ENCODE measurements at places on chromosomes 16 and 17. TPM values are rescaled to one million over a fixed set of nuclear protein-coding genes. Genes with fewer than 3 reads are reported as not detected.

DNA sequence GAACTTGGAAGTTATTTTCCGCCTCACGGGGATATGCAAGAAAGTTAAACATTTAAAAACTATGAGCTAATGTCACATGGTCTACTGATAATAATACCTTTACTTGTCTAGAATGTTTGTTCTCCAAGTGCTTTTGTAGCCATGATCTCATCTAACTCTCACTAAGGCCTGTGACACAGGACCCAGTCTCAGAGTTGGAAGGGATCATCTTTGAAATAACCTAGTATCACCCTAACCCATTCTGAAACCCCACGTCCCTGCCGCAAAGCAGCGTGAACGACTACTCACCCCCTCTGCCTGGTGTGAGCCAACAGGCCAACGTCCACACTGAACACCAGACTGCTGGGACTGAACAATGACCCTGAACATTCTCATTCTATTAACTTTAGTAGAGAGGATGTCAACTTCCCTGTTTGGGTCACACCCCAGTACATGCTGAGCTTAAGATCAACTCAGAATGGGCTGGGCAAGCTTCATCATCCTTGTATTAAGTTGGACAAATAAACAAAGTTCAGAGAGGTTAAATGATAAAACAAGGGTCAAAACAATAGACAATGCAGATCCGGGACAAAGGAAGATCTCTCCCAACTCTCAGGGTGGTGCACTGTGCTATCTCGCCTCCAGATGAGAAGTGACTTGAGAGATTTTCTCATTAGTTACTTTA lies 54.8 kb upstream of the BCAR1 start:
- no peak for DNase-seq

DNA sequence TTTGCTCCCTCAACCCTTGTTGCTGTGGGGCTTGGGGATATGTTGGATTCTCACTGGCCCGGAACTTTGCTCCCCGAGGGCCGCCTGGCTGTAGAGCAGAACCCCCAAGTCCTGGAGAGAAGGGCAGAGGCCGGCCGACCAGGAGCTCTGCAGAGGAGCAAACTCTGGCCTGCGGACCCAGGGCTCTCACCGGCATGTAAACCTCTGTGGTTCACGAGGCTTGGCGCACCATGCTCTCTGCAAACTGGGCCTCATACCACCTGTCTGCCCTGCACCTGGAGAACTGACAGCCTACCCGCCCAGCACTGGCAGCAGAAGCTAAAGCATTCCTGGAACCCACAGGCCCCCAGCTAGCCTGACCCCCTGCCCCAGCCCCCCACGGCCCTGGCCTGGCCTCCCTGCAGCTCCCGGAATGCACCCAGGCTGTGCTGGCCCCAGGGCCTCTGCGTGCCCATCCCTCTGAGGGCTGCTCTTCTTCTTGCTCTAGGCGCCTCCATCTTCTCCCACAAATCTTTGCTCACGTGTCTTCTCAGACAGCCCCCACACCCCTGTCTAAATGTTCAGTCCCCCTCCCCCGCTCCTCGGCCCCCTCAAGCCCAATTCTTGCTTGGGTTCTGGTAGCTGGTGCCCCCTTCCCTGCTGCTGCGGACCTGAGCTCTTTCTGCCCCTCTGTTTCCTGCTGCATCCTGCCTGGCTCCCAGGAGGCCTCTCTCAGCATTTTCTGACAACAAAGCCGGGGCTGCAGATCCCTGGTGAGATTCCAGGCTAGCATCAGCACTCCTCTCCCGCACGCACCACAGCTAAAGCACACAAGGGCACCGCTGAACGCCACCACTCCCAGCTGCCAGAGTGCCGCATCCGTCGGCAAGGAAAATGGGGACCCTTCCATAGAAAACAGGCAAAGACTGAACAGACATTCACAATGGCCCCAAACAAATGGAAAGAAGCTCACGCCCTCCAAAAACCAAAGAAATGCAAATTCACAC lies 23.3 kb downstream of the ACTG1 start:
- no peak for DNase-seq

DNA sequence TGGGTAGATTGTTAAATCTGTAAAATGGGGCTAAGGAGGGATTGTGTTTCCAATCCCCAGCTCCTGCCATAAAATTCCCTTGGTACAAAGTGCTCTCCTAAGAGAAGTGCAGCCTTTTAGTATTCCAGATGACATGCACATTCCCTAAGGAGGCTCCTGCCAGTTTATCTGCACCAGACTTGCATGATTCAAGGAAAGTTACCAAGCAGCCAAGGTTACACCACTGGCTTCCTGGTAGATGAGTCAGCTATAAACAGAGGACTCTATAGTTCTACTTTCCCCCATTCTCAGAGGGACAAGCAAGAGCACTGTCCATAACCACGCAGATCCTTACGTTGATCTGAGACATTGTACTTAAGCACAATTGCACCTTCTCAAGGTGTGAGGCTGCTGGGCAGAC lies 1.9 kb downstream of the CALB2 start:
- no peak for DNase-seq

GRCh38 chr17:60315650-60316049 lies 76.3 kb downstream of the USP32 start:
- DNase-seq, result no peak

GRCh38 chr17:18380471-18381157 lies 3.0 kb downstream of the EVPLL start:
- no peak for DNase-seq

DNA sequence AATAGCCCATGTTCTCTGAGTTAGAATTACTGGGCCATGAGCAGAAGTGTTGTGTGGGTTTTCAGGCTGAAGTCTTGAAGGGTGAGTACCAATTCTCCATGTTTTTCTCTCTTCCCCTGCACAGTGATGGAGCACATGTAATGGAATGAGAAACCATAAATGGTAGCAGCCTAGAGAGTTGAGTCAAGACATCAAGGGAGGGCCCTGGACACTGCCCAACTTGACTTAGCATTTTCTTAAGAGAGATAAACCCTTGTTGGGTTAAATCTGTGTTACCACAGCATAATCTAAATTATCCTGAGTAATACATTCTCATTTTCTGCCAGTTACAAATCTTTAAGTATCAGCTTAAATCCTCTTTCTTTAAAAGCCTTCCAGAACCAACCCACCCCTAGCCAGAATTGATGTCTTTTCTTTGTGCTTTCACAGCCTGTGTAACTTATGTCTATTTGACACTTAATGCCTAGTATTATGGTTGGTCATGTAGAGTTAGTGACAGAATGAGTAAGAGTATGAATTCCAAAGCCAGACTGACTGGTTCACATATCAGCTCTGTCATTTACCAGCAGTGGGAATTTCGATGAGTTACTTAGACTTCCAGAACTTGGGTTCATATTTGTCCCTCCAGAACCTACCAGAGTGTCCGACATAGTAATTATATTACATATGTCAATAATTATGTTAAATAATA lies 27.0 kb upstream of the RGS9 start:
- no peak for DNase-seq

DNA sequence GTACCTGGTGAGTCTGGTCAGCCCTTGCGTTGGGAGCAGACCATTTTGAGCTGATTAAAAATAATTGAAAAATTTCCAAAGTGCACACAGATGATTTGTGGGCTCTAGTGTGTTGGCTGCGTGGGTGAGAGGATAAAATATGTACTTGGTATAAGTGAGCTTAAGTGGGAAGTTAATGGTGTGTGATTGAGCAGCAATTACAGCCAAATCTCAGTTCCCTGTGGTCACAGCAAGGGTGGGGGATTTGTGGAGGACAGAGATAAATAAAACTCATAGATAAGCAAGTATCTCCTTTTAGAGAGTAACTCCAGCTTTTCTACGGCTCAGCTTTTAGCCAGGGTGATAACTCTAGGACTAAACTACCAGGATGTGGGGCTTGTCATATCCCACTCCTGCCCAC lies 390.4 kb downstream of the UTP18 start:
- DNase-seq, result no peak

DNA sequence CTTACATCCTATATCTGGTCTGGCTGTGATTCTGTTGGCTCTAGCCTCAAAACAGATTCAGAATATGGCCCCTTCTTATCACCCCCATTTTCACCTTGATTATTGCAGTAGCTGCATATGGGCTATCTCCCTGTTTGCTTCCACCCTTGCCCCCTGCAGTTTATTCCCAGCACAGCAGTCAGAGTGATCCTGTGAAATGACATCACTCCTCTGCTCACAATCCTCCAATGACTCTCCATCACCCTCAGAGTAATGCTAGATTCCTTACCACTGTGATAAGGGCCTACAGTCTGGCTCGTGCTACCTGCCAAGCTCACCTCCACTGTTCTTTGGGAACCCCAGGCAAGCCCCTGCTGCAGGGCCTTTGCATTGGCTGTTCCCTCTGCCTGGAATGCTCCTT lies 92.5 kb downstream of the ASIC2 start:
- no peak for DNase-seq

GCGR gene
- total RNA-seq, result not detected

NPB gene
- total RNA-seq, result not detected

UMOD gene
- total RNA-seq, result not detected

AKAP10 gene
- total RNA-seq, result 38.6 TPM

Data from activated CD8-positive, alpha-beta T cell treated with anti-CD3 and anti-CD28 coated beads for 36 hours (primary cell).